Stimulated activated CD4-positive, alpha-beta T cell treated with anti-CD3 and anti-CD28 coated beads, Interleukin-12 subunit alpha, Interleukin-12 subunit beta, amount 100 ng/mL, for 4 hours (primary cell): ENCODE measurements at places on chromosomes 16 and 17.

GRCh38 chr17:27760069-27760885, 40.1 kb downstream of the NOS2 start:
- peak; percentile 73 for DNase-seq

DNA sequence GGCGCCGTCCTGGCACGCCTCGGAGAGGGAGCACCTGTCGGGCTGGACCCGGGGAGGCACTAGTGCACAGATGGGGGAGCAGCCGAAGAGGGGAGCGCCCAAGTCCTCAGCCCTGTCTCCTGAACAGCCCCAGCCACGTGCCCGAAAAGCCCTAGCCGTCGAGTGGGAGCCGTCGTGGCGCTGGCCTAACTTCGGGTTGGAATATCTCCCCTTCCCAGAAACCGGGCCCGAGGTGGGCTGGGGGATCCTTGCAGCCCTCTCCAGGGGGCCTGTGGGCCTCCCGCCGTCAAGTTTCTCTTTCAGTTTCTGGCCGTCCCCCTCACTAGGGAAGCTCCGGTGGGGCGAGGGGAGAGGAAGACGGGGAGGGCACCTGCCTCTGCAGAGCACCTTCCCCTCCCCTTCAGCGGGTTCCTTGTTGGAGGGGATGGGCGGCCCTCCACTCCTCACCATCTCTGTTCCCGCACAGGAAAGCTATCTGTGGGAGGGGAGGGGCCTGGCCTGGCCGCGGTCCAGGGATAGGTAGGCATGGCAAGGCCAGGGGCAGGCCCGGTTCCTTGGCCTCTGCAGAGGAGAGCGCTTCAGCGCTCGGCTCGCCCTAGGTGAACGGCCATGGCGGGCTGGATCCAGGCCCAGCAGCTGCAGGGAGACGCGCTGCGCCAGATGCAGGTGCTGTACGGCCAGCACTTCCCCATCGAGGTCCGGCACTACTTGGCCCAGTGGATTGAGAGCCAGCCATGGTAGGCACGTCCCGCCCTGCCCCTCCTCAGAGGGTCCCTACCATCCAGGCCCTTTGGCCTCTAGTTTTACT, 709 bp downstream of the STAT5A start:
- peak; percentile 65 for DNase-seq

DNA sequence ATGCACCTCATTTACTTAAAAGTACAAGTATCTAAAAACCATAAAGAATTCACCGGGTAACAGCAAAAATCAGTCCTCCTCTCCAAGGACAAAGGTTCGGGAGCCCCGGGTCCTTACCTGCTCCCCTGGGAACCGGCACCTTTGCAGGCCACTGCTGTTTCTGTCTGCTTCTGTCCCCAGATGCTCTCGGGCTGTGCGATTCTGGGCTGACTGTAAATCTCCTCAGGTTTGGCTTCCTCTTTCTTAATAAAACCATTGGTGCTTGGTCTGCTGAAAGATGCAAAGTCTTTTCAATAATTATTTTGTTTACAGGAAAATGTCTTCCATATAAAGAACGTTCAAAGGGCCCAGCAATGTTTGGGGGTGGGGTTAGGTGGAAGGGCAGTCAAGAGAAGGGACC, 63.9 kb downstream of the MARCHF10 start:
- no peak for DNase-seq

- DNase-seq, result no peak
Measured at GRCh38 chr17:57834146-57834741, 15.6 kb downstream of the MRPS23 start.

DNA sequence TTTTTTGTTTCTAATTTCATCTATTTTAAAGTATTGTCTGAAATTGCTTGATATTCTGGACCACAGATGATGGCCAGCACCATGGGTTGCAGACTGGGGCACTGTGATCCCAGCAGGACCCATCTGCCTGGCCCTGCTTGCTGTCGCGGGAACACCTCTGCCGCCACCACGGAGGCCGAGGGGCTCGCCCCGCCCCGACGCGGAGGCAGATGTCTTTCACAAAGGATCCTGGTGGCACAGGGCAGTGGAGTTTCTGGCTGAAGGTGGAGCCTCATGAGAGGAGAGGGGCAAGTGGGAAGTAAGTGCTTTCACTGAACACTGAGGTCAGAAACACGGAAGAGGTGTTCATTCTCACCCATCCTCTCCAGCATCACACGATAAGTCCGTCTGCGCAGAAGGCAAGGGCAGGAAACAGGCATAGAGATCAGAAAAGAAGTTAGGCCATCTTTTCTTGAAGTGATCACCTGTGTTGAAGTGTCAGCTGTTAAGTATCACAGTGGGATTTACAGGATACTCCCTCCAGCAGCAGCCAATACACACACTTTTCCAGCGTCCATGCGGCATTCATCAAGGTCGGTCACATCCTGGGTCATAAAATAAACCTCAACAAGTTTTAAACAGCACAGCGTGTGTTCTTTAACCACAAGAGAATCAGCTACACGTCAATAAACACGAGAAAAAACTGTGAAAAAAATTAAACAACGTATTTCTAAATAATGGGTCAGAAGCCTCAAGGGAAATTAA, 194.5 kb downstream of the RPTOR start:
- DNase-seq, result no peak

- DNase-seq, result no peak
Measured at GRCh38 chr17:3865176-3865575, 19.1 kb upstream of the NCBP3 start.

GRCh38 chr16:24853830-24854229, 8.1 kb downstream of the SLC5A11 start:
- no peak for DNase-seq

DNA sequence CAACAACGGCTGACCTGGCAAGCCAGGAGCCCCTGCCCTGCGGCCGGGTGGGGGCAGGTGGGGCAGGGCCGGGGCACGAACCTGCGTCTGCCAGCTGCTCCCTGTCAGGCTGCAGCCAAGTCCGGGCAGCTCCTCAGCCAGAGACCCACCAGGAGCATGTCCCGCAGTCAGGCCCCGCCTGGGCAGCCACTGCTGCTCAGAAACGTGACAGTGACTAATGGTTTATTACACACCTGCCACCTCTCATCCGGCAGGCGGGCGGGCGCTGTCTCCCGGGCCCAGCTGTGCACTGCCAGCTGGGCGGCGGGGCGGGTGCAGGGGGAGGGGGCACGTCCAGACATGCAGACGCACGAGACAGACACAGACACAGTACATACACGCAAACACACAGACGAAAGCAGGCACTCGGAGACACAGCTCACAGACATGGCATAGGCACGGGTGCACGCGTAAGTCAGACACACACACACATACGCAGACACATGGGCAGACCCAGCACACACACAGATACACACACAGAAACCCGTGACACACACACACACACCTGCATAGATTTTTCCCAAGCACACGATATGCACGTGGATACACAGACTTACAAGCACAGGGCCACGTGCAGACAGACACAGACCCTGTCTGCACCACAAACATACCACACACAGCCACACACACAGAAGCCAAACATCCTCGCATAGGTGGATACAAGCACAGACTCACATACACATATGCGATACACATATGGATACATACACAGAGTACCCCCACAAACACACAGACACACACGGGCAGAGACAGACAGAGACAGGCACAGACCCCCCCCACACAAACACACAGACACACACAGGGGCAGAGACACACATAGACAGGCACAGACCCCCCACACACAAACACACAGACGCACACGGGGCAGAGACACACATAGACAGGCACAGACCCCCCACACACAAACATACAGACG, 248.3 kb upstream of the CIBAR2 start:
- DNase-seq, result no peak

GRCh38 chr17:19717411-19717908, 1.1 kb upstream of the SLC47A2 start:
- DNase-seq, result no peak

DNA sequence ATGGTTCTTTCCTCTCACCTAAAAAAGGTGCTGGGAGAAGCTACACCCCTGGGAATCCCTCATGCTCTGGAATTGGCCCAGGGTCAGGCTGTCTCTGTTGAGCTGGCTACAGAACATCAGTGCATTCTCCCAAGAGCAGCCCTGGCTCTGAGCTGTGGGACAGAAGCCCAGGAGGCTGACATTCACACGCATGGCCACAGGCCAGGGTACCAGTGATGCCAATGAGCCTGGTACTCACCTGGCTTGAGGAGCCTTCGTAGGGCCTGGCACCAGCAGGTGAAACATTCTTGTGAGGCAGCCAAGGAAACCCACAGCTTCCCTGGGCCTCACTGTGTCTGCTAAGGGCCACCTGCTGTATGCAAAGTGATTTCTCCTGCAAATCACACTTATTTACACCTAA, 121.7 kb upstream of the CCL2 start:
- DNase-seq, result no peak

DNA sequence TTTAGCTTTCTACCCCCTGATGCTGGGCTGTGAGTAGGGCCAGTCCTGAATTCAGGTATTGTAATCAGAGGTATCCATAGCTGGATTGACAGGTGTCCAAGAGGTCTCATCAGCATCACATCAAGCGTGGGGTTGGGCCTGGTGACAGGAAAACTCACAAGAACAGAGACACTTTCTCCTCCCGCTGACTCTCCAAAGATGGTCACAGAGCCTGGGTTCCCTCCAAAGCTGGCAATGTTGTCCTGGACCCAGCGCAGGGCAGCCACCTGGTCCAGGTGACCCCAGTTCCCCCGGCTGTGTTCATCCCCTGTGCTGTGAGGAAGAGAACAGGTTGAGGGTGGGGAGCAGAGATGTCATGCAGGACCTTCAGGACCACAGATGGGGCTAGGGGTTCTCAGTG, 11.7 kb downstream of the CES1 start:
- DNase-seq, result no peak

DNA sequence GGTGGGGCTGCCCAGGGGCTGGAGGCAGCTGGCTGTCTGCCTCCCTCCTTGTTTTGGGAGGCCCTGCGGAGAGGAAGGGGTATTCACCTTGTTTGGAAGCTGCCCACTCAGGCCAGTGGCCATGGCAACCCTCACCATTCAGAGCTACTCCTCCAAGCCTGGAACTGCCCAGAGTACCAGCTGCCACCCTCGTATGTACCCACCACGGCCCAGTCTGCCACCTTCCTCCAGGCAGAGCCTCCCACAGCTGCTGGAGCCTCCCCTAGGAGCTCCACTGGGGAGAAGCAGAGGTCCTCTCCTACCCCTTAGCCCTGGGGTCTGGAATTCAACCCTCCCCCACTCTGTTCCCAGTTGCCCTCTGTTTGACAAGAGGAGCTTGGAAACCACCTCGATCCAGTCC, 90.7 kb downstream of the AXIN2 start:
- no peak for DNase-seq

GRCh38 chr16:88286301-88286923, 96.3 kb upstream of the ZNF469 start:
- DNase-seq, result no peak

GRCh38 chr17:57228911-57229310, 27.4 kb upstream of the MSI2 start:
- DNase-seq, result no peak

- no peak for DNase-seq
Measured at GRCh38 chr16:47431960-47432359, 28.9 kb downstream of the ITFG1 start.

- no peak for DNase-seq
Measured at GRCh38 chr17:28897769-28898526, 415 bp upstream of the FLOT2 start.

- no peak for DNase-seq
Measured at GRCh38 chr17:27391427-27391826, 64.8 kb upstream of the KSR1 start.

- DNase-seq, result no peak
Measured at GRCh38 chr17:59389066-59389465, 57.6 kb downstream of the YPEL2 start.

GRCh38 chr16:11242658-11243057, 13.3 kb downstream of the SOCS1 start:
- no peak for DNase-seq

GRCh38 chr17:61331178-61331577, 68.5 kb upstream of the TBX2 start:
- no peak for DNase-seq

DNA sequence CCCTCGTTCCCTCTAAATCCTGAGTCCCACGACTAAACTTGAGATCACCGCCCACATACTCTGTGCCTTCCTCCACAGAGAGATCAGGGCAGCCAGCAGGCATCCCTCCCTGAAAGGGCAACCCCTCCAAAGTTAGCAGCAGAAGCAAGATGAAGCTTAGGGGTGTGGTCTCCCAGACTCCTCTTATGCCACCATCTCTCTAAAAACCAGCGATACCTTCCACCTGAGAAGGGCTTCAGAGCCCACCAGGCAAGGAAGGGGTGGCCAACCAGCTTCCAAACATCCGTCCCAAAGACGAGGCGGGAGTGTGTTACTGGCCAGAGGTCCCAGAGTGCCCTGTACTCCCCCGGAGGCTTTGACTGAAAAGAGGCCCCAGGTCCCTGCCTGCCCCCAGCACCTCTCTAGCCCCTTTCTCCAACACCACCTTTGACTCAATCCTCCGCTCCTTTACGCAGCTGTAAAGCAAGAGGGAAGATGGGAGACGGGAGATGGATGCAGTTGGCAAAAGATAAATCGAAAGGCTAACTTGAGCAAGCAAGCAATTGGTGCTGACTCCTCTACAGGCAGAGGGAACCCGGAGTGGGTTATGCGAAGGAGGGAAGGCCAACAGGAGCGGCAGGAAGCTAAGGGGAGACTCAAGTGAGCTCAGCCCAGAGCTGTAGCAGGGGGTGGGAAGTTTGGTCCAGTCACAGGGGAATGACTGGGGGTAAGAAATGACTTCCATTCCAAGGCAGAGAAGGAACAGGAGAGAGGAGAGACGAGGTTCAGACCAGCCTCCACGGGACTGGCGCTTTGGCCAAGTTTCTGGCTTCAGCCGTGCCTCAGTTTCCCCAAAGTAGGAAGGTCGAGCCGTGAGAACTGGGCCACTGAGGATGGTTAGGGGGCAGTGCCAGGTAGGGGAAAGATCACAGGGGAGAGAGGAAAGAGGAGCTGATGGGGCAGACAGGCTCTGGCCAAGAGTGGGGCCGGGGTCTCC, 1.0 kb downstream of the ST3GAL2 start:
- no peak for DNase-seq
